ENCODE measurements at places on chromosomes 7 and 10.

- DNase-seq = no peak
Measured at GRCh38 chr7:137276189-137276588, 67.3 kb downstream of the PTN start.

DNA sequence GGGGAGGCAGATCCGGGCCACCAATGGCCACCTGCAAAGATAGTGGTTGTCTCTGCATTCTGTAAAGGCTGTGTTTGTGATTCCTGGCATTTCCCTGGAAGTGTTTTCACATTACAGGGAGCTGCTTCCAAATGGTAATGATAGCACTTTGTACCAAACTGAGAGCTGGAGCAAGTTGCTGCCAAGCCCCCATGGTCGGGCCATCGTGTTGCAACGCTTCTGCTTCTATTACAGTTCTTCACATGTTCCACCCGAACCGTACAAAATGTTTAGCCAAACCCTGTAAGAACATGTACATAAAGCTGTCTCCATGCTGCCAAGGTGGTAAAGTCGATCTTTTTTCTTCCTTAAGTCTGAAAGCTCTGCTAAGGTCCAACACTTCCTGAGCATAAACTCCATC, 397.7 kb upstream of the NFE2L3 start:
- no peak for DNase-seq

- DNase-seq = no peak
Measured at GRCh38 chr7:45580053-45580872, 6.1 kb downstream of the ADCY1 start.

DNA sequence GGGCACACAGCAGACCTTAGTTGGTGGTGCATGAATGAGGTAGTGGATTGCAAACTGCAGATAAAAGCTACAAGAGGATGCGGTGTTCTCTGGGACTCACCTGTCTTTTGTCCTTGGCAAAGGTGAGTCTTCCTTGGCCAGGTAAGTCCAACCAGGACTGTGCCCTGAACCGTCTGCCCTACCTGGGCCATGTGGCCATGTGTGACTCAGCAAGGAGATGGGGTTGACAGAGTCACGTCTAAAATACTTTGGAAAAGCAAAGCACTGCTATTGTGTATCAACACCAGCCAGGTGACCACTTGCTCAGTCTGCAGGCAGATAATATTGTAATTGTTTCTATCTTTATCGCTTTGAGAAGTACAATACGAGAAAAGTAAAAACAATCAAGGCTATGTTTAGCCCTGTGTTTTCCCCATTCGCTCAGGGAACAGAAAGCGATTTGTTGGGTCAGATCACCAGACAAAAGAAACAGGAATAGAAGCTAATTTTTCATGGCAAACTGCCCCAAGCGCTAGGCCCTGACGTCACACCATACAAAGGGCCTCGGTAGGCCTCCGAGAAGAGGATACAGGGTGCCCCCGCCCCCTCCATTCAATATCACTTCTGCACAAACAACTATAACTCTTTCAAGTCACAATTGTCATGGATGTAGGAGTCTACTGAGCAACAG, 57.3 kb downstream of the FAM53B start:
- no peak for DNase-seq

DNA sequence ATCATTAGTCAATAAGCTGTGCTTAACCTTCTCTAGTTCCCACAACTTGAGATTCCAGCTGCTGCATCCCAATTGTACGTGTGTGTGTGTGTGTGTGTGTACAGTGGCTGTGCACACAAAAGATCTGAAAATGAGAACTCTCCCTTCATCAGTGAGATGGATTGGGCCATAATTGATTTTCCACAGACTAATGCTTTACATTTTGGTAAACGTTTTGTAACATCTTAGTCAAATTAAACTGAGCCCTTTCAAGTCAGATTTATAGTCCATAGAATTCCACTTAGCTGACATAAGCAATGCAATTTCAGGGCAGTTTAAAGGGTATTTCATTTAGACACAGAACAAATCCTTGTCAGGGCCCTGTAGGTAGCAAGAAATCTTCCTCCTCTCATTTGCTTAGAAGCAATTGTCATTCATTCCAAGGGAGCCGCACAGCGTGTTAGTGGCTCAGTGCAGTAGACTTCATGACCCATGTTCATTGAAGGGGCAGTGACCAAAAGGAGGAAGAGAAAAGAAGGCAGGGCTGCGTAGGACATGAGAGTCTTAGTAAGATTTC, 1123.5 kb upstream of the AUTS2 start:
- DNase-seq = no peak

GRCh38 chr7:17166824-17167379, 131.6 kb upstream of the AHR start:
- no peak for DNase-seq

GRCh38 chr7:27464970-27465369, 197.7 kb downstream of the HIBADH start:
- DNase-seq = no peak

DNA sequence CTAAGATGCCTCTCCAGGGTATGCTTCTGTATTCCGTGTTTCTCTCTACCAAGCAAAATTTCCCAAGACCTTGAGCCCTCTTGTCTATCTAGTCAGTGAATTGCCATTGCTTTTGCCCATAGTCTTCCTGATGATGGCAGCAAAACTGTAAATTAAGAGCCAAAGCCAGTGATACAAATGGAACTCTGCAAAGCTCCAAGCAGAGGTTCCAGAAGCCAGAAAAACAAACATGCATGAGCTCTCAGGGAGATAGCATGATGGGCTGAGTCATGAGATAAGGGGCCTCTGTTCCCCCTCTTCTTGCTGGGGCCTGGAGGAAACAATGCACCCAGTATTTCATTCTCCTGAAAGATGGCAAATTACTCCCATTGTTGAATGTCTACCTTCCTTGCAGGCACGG, 24.7 kb downstream of the LSMEM1 start:
- no peak for DNase-seq

GRCh38 chr7:136030867-136031318, 53.7 kb upstream of the MTPN start:
- no peak for DNase-seq

DNA sequence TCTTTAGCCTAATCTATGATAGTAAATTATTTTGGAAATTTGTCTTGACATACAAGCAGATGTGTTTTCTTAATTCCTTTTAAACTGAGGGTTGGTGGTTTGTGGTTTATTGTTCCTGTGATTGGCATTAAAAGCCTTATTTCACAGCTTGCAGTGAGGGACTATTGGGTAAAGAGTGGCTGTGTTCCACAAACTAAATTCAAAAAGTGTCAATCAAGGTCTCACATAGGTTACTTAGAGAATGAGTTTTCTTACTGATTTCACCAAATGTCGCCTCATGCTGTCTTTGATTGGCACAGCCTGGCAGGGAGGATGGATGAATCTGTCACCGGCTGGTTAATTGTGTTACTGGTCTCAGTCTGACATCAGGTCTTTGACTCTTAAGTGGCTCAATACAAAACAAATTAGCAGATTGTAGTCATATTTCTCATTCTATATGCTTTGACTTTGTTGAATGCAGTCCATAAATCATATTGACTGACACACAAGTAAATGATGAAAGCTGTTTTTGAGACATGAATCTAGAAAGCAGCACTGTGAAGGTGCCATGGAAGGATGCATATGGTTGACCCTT, 66.8 kb upstream of the CYP26C1 start:
- DNase-seq = no peak

DNA sequence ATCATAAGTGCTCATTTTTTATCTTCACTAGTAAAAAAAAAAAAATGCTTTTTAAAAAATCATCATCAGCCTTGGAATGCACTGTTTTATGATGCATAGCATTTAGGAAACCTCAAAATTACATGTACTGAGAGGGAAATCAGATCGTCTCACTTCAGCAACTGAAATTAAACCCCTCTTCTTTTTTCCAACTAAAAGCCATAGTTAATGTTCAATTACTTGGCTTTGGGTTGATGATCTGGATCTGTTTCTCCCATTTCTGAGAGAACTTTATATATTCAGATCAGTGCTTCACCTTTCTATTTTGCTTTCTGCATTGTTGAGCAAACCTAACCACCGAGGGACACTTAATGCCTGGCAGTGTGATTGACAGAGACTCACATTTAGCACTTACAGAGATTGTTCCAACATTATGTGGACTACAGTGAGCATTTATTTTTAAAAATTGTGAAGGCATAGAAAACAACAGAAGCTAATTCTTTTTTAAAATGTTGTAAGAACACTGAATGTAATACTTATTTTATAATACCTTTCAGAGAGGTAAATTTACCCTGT, 678.4 kb downstream of the PHTF2 start:
- no peak for DNase-seq

GRCh38 chr10:63241841-63242281, 108.7 kb downstream of the NRBF2 start:
- no peak for DNase-seq

- DNase-seq = no peak
Measured at GRCh38 chr7:101598422-101598985, 30.6 kb downstream of the MYL10 start.

All from activated T-helper 9 cell treated with anti-CD3 and anti-CD28 coated beads, Interleukin-2, amount 50 U/mL, for 16 hours (primary cell).